Fibroblast of skin of right biceps (primary cell): ENCODE measurements at places on chromosomes 7 and 10.

- DNase-seq = peak; percentile 76
These were observed 523.0 kb upstream of the ANKRD30A start for GRCh38 chr10:36602374-36602773.

DNA sequence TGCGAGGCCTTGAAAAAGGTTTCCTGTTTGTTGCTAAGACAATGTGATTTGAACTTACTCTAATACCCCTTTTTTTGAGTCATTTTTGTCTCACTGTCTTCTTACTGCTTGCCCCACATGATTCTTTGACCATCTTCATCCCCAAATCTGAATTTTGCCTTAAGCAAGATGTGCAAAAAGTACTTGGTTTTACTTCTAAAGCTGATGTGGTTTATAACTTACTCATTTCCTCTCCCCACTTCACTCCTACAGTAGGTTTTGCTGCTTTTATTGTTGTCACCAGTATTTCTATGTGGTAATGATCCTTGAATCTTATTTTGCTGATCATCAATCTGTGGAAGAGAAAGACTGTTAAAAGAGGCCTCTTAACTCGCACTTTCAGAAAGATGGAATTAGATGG, 396.4 kb downstream of the SDK1 start:
- DNase-seq = no peak

DNA sequence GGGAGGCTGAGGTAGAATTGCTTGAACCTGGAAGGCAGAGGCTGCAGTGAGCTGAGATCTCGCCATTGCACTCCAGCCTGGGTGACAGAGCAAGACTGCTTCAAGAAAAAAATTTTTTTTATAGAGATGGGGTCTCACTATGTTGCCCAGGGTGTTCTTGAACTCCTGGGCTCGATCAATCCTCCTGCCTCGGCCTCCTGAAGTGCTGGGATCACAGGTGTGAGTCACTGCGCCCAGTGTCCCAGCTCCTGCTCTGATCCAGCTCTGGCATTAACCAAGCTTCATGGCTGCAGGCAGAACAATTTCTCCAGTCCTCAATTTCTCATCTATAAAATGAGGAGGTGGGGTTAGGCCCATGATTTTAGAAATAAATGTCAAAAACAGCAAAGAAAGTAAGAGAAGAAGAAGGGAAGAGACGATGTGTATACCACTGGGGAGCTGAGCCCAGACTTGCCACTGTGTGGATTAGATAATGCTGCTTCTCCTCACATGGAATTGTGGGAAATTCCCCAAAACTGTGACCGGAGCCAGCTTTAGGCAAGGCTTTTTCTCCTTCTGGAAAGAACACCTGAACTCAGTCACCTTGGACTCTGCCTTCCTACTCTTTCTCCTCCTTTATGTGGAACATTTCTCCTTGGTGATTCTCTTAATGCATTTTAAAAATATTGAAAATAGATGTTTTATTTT, 25.5 kb downstream of the IL15RA start:
- no peak for DNase-seq

DNA sequence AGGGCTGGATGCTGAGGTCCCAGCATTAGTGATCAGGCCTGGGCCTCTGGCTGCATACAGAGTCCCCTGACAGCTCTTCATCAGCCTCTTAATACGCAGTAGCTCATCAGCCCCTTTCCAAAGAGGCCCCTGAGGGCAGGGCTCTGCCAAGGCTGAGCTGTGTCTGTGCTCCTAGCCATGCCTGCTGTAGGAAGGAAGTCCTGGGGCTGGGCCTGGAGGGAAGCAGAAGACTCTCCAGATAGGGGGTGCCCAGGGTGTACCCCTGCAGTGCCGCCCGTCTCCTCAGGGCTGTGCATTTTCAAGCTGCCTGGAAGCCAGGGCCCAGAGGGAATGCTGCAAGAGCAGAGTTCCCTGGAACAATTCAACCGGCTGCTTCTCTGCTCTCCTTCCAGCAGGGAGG, 7.3 kb upstream of the RET start:
- DNase-seq = no peak

GRCh38 chr7:78218876-78219275, 420.3 kb downstream of the PHTF2 start:
- peak; percentile 47 for DNase-seq
